Activated T-helper 1 cell treated with anti-CD3 and anti-CD28 coated beads, Interleukin-12 subunit alpha, Interleukin-12 subunit beta, Interleukin-2, Interleukin-4 antibody, amounts not matched to agents 30 ng/mL and 10 ng/mL and 1 ng/mL, durations not matched to agents 14 hours and 24 hours and 36 hours (primary cell): ENCODE measurements at places on chromosomes 3 and 15. TPM values are rescaled to one million over a fixed set of nuclear protein-coding genes. Genes with fewer than 3 reads are reported as not detected.

DNA sequence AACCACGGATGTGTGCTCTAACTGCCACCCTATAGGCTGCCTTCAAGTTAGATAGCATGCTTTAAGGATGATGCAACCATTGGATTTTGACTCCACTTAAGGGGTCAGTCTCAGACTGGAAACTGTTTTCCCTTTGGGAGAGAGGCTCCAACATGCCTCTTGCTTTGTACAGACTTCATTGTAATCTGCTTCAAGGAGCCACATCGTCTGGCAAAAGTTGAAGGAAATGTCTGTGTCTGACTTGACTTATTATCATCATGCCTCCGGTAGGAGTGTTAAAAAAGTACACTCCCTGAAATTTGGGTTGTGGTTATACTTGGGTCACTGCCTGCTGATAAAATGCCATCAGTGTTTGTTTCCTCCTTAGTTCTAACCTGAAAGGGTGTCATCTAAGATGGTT, 245.4 kb upstream of the CDIN1 start:
- no peak for DNase-seq
- no peaks in the 10 kb centered on the region for H3K4me1 ChIP-seq
- no peak overlapping the region for H3K27ac ChIP-seq
- H3K27me3 ChIP-seq: no peaks in the 10 kb centered on the region

DNA sequence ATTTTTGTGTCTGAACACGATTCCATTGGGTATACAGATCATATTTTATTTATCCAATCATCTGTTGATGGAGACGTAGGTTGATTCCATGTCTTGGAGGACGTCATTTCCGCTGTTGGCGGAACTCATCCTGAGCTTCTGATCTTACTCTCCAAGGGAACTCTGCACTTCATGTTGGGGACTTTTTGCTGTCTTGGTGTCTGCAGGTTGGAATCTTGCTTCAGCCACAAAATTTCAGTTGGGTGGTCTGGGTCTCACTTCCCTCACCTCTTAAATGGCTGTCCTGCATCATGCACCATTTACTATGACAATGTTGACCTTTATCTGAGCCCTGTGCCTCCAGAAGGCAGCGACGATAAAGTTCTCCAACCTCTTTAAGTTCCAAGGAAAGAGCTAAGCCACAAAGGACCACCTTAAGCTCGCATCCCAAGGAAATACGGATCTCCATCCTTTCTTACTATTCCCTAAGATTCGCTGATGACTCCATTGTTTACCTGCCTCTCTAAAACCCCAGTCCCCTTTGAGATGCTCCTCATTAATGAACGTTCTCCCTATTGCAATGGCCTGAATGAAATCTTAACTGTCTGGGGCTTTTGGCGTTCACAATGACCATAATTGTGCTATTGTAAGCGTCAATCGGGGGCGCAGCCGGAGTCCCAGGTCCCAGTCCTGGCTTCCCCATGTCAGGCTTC, 23.1 kb upstream of the RNU6-1 start:
- peaks cover 26% of the 10 kb centered on the region for H3K27me3 ChIP-seq
- H3K4me3 ChIP-seq: peak overlapping the region; percentile 26
- H3K36me3 ChIP-seq: no peaks in the 10 kb centered on the region
- no peak for DNase-seq
- no peak overlapping the region for H3K27ac ChIP-seq

GRCh38 chr3:146834917-146835316, 229.8 kb upstream of the PLSCR5 start:
- H3K36me3 ChIP-seq: no peaks in the 10 kb centered on the region
- no peaks in the 10 kb centered on the region for H3K4me1 ChIP-seq
- DNase-seq: no peak

DNA sequence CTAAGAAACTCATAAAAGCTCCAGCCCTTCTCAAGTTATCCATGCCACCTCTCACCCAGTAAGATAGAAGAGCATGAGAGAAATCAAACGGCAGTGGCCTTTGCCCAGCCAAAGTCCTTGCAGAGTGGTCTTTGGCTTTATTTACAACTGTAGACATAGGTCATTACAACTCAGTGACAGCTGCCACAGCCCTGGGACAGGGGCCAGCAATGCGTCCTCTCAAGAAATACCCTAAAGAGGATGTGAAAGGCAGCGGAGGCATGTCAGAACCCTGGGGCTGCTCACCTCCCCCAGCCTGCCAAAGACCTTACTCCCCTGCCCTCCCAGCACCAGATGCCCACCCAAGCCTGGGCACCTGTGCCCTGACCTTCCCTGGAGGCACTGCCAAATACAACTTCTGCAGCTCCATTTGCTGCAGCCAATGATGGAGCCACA, 6.3 kb downstream of the ACAA1 start:
- H3K36me3 ChIP-seq: peaks cover 56% of the 10 kb centered on the region
- H3K27ac ChIP-seq: no peak overlapping the region

GRCh38 chr3:142530296-142530695, 48.2 kb downstream of the ATR start:
- no peak for DNase-seq
- no peaks in the 10 kb centered on the region for H3K27me3 ChIP-seq
- H3K4me1 ChIP-seq: peaks cover 13% of the 10 kb centered on the region
- no peak overlapping the region for H3K4me3 ChIP-seq
- peaks cover 36% of the 10 kb centered on the region for H3K36me3 ChIP-seq

DNA sequence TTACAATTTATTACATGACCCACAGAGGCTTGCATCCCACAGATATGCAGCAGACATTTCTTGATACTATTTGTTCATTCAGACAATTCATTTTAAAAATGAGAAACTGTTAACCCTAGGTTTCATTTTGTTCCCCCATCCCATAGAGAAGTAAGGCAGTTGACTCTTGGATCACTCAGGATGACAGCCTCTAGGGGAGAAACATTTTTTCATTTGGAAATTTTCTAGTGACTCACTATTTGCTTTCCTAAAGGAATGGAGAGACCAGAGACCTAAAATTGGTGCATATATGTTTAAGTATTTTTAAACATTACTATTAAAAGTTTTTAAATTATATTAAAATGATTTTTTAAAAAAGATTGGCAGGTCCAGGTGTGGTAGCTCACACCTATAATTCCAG, 19.5 kb upstream of the PHC3 start:
- no peak overlapping the region for H3K27ac ChIP-seq
- H3K4me1 ChIP-seq: peaks cover 4% of the 10 kb centered on the region
- H3K4me3 ChIP-seq: no peak overlapping the region
- DNase-seq: no peak
- H3K27me3 ChIP-seq: peaks cover 31% of the 10 kb centered on the region
- H3K36me3 ChIP-seq: no peaks in the 10 kb centered on the region

ATG3 gene
- total RNA-seq: 66.2 and 69.8 TPM in 2 replicates
